ENCODE measurements at places on chromosomes 1 and 21. TPM values are rescaled to one million over a fixed set of nuclear protein-coding genes. Genes with fewer than 3 reads are reported as not detected.

- peak; percentile 87 for DNase-seq
These were observed 120.7 kb downstream of the CNIH3 start for GRCh38 chr1:224736619-224737352.

DNA sequence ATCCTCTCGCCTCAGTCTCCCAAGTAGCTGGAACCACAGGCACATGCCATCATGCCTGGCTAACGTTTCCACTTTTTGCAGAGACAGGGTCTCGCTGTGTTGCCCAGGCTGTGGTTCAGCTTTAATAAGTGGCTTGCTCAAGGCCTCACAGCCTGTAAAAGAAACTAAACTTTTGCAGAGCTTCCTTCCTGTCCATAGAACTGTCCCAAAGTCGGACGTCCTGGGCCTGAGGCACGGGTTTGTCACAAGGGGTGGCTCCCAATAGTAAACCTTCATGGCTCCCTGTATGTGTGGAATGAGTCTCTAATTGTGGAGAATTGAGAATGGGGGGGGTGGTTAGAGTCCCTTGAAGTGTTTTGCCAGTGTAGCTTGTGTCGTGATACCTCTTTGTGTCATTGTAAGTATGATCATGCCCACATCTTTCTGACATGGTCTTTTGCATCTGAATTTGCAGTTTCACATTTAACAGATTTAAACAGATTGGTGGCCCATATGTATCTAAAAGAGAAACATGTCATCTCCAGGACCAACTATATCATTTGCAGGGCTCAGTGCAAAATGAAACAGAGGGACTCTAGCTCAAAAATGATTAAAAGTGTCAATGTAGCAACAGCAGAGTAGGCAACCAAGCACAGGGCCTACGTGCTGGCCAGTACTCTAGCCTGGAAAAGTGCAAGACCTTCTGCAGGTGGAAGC lies 332.1 kb downstream of the KIF26B start:
- no peak for DNase-seq

CD5L gene
- not detected for total RNA-seq

DNA sequence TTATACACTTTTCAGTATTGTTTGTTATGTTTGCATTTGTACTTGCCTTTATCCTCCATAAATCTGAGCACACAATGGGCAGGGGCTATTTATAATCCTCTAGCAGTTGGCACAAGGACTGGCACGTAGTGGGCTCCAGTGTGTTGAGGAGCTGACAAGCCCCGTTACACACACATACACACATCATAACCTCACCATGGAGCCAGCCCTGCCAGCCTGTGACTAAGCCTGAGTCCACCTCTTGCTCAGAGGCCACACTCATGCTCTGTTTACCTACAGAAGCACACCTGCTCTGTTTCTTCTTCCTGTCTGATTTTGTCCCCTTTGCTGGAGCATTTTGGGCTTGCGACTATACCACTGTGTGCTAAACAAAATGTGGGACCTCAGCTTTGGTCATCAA lies 64.5 kb upstream of the SPATA6 start:
- DNase-seq: no peak

DNA sequence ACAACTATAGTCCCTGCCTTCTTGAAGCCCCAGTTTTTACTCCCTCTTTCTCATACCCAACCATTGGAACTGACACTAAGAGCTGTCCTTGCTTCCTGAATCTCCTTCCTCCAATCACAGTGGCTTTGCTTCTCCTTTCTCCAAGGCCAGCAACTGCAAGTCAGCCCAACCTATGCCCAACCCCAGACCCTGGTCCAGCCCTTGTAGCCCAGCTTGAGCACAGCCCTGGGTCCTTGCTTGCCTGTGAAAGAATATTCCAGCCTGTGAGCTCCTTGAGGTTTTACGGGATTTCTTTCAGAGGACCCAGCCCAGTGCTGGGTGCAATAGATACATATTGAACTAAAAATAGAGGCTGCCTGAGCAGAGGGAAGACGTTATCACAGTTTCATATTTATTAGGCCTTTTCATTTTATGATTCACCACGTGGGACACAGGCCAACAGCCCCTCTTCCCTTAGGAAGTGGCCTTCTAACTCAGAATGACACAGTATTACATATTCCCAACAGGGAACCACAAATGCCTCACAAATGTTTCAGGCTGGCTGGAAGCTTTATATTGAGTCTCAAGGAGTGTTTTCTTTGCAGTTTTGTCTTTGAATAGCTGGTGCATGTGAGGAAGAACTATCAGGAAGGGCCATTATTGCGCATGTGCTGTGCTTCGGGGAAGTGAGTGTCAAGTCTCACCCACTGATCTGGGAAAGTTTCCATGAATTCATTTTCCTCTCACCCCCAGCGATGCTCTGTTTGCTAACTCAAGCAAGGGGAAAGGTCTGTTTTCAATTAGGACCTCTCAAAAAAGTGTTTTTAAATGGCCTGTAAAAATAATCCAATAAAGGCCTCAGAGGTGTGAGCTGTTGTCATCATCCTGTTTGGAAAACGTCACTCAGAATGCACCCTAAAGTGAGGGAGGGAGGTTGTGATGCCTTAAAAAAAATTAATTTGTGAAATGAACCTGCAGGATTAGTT lies 92.3 kb upstream of the NFIA start:
- peak; percentile 87 for DNase-seq

- DNase-seq: peak; percentile 97
These were observed 145.0 kb upstream of the DUSP10 start for GRCh38 chr1:221886743-221887414.

DNA sequence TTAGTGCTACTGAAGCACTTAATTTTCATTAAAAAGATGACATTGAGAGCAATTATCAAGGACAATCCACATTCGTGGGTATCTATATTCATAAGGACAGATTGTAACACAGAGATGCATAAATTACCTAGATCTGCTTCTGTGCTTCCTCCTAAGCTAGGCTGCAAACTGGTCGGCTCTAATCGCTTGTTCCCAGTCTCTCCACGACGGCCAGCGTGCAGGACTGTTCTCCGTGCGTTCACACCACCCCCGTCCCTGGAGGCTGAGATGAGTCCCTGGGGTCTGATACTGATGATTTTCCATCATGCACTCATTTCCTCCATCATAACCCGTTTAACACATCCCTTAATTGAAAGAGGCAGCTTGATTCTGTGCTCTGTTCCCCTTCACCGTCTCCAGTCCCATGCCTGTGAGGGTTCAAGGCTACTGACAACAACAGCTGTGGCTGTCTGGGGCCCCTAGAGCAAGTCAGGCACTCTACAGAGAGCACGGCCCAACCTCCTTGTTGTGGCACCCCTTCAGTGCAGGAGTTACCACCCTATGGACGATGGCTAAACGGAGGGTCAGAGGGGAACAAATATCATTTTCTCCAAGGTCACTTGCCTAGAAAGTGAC lies 469.6 kb downstream of the NPHP4 start:
- DNase-seq: no peak

- no peak for DNase-seq
These were observed 28.8 kb downstream of the PIK3C2B start for GRCh38 chr1:204465546-204466415.

GRCh38 chr1:43902058-43902831 lies 31.4 kb upstream of the ARTN start:
- DNase-seq: no peak

- peak; percentile 47 for DNase-seq
These were observed 27.5 kb downstream of the CTH start for GRCh38 chr1:70438529-70438928.

- DNase-seq: no peak
These were observed 3.0 kb upstream of the KRTAP15-1 start for GRCh38 chr21:30437010-30437565.

GRCh38 chr1:246450611-246451251 lies 56.3 kb downstream of the SMYD3 start:
- peak; percentile 58 for DNase-seq

DNA sequence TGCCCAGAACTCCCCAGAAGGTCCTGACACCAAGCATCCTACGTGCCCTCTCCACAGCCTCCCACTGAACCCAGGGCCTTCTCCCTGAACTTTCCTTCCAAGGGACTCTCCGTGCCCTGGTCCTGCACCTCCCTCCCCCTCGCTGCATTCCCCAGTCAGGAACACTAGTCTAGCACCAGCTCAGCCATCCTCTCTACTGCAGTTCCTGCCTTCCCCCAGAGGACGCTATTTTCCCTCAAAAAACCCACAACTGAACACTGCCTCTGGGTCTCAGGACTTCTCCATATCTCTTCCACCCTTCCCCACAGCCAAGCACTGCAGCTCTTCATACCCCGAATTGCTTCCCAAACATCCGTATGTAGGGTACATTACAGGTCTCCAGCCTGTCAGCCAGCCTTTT lies 12.6 kb upstream of the ARTN start:
- DNase-seq: no peak

HIVEP3 gene
- 1.7 TPM for total RNA-seq

DNA sequence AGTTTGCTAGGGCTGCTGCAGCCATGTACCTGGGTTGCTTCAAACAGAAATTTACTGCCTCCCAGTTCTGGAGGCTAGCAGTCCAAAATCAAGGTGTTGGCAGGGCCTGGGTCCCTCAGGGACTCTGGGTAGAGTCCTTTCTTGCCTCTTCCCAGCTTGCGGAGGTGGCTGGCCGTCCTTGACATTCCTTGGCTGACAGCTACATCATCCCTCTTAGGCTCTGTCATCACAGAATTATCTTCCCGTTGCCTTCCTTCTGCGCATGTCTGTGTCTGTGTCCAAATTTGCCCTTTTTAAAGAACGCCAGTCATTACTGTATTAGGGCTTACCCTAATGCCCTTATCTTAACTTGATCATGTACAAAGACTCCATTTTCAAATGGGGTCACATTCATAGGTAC lies 37.6 kb upstream of the PGBD5 start:
- no peak for DNase-seq

DNA sequence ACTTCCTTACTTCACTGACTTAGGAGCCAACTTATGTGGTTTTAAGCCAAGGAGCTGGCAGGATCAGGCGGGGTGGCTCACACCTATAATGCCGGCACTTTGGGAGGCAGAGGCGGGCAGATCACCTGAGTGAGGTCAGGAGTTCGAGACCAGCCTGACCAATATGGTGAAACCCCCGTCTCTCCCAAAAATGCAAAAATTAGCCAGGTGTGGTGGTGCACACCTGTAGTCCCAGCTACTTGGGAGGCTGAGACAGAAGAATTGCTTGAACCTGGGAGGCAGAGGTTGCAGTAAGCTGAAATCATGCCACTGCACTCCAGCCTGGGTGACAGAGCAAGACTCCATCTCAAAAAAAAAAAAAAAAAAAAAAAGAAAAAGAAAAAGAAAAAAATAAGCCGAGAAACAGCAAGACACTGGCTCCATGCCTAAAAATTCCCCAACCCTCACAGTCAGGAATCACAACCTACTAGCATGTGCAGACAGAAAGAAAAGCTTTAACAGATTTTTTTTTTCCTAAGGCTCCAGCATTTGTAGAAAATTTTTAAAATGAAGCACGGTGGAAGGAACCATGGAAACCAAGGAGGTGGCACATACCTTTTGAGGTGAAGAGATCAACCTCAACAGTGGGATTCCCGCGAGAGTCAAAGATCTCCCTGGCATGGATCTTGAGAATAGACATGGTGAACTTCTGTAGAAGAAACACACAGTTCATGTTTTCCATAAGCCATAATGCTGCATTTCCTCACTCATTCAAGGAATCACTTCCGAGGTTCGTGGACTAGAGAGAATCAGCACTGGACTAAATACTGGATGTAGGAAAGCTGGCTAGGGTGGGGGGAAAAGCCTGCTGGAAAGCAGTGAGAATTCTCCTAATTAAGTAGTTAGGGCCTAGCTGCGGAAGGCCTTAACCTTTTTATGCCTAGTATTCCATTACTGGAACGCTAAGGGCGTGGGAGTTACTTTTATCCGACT lies 4.0 kb downstream of the ENO1 start:
- peak; percentile 52 for DNase-seq

GRCh38 chr21:46035809-46036695 lies 54.5 kb downstream of the COL6A1 start:
- DNase-seq: peak; percentile 89

RAB13 gene
- total RNA-seq: 33.1 TPM

- no peak for DNase-seq
These were observed 29.8 kb upstream of the BMP8B start for GRCh38 chr1:39818482-39818881.

- no peak for DNase-seq
These were observed 2.7 kb upstream of the CFAP141 start for GRCh38 chr1:154208677-154209388.
